ENCODE measurements at places on chromosomes 7 and 10.

DNA sequence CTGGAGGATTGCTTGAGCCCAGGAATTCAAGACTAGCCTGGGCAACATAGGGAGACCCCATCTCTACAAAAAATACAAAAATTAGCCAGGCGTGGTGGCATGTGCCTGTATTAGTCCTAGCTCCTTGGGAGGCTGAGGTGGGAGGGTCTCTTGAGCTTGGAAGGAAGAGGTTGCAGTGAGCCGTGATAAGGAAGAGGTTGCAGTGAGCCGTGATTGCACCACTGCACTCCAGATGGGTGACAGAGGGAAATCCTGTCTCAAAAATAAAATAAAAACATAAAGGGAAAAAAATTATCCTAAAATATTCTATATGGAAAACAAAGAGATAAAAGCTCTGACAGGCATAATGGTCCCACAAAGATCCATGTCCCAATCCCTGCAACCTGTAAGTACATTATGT is 87.9 kb upstream of the KAT6B start:
- DNase-seq, result no peak

GRCh38 chr7:149071182-149071635 is 19.3 kb downstream of the ZNF786 start:
- DNase-seq, result no peak

- no peak for DNase-seq
These were observed 49.8 kb upstream of the FGFR2 start for GRCh38 chr10:121648059-121648458.

DNA sequence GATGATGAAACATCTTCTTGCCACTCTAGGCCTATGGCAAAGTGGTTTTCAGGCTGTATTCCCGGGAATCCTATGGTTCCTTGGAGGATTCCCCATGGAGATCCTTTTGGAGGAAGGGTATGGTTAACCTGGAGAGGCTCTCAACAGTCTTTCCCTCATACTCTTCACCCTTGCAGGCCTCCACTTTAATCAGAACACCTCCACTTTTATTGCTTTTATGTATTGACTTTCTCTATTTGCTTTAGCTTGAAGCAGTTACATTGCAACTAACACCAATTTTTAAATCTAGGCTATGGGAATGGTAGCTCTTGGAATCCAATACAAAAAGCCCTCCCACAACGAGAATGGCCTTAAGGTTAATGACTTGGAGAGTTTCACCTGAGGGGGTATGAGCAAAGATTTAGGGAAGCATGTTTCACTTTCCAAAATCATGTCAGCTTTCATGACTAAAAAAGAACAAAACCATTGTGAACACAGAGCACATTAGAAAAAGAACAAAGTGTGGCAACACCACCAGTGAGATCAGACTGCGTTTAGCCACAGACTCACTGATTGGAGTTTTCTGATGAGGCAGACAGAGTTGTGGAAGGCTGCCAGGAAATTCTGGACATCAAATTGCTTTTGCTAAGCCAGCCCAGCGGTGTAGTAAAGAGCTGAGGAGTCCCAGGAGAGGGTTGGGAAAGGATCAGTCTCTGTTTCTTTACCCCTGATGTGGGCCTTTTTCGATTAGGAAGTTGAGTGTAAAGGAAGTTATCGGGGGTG is 130.4 kb upstream of the BMPER start:
- peak; percentile 37 for DNase-seq

DNA sequence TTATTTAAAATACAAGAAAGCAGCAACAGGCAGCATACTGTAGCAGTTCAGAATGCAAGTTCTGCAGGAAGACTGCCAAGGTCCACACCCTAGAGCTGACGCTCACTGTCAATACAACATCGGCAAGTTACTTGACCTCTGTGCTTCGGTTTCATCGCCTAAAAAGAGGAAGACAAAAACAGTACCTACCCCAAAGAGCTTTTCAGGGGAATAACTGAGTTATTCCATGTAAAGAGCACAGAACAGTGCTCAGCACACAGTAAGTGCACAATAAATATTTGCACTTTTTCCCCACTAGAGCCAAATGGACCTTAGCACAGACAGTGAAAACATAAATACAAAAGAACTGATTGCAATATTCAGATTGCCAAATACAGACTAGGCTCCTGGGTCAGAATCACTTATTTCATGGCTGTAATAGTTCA is 88.6 kb downstream of the USP6NL start:
- no peak for DNase-seq

- DNase-seq, result no peak
These were observed 587 bp upstream of the UNCX start for GRCh38 chr7:1232103-1232466.

DNA sequence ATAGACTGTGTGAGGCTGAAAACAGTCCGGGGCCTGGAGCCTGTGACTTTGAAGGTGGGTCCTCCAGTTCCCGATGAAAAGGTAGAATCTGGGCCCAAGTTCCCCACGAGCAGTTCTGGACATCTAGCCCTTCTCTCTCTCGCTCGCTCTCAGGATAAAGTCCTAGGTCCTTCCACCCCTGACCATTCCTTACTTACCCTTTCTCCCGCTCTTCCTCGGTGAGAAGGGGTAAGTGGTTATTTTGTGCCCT is 713 bp downstream of the IMMP2L start:
- no peak for DNase-seq

DNA sequence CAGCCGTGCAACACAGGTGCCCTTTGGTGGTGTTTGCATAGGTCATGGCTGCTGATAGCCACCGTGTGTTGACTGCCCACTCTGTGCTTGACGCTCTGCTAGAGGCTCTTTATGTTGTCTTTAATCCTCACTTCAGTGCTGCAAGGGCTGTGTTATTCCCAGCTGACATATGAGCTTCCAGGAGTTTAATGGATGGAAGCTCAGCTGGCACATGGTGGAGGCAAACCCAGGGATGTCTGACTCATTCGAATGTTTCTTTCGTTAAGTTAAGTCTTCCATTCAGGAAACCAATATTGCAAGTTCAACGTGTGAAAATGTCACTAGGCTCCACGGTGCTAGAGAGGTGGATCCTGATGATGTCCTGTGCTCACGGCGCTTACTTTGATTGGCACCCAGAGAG is 378.4 kb downstream of the DPP6 start:
- DNase-seq, result no peak

- DNase-seq, result no peak
These were observed 7.6 kb downstream of the CYCS start for GRCh38 chr7:25117226-25118047.

- DNase-seq, result peak; percentile 63
These were observed 1107.2 kb downstream of the NRG3 start for GRCh38 chr10:82982110-82982608.

GRCh38 chr7:151575410-151575809 is 55.7 kb upstream of the RHEB start:
- DNase-seq, result no peak

DNA sequence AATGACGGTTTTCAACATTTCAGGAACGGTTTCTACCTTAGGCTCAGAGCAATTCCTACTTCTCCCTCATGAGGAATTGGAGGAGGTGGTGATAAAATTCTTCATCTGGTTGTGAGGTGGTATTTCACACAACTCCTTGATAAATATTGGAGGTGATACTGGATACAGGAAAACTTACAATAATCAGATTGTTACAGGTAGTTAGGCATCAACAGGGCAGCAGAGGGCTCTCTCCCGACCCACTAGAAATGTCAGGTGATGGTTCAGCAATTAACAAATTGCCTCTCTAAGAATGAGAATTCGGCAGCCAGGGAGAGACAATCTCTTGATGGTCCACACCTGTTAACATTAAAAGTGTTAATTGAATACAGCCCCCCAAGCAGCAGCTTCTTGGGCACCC is 22.6 kb downstream of the ZNF786 start:
- no peak for DNase-seq

- no peak for DNase-seq
These were observed 467.0 kb downstream of the ADRA2A start for GRCh38 chr10:111543854-111544253.

- DNase-seq, result no peak
These were observed 489.5 kb downstream of the SH2D4B start for GRCh38 chr10:81027223-81027622.

GRCh38 chr10:103067956-103068355 is 125.1 kb downstream of the NT5C2 start:
- no peak for DNase-seq

DNA sequence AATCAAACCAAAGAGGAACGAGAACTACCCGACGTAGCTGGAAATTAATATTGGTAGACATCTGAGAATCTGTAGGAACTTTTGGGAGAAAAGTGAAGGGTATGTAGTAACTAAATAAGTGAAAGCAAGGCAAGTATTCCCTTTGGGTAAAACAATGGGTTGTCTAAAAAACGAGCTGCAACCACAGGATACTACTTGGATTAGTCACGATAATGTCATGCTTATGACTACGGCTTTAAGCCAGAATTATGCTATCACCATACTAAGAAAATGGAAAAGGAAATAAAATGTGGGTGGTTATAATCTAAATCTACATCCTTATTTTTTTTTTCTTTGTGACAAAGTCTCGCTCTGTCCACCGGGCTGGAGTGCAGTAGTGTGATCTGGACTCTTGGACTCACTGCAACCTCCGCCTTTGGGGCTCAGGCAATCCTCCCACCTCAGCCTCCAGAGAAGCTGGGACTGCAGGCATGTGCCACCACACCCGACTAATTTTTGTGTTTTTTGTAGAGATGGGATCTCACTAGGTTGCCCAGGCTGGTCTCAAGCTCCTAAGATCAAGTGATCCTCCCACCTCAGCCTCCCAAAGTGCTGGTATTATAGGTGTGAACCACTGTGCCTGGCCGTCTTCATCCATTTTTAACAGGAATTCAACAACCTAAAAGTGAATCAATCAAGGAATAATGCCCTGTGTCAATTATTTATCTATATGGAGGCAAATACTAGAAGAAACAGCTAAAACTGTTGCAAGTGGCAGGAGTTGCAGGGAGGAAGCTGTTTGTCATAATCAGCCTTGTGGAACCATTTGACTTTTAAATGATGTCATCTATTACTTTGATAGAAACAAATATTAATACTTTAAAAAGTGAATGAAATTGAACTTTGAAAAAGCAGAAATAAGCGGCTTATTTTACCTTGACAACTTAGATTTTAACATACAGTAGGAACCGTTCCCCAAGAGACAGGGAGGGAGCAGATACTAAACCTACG is 189.3 kb downstream of the PRPF18 start:
- no peak for DNase-seq

DNA sequence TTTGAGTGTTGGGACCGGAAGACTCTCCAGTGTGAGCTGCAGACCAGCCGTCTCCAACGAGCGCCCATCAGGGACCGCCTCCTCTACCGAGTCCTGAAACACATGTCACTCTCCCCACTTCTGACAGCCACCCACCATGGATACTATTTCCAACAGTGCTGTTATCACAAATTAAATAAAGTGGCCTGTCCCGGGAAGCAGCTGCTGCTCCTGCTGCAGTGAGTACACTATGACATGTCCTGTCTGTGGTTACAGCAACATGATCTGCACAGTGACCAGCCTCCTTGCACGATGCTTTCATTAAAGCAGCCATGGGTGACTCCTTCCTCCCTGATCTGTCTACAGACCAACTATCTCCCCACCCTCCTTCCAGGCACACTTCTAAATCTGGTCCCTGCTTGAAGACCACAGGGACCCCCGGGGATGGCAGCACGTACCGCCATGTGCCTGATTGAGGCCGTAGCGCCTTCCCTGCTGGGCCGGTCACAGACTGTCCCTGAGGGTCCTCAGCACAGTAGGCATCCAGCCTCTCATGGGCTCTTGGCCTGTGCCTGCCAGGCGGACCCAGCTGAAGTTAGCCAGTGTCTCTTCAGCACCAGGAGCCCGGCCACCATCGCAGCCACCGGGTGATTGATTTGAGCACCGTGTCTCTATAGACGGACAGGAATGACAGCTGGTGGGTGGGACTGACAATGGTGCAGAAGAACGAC is 58.8 kb downstream of the TCERG1L start:
- no peak for DNase-seq

- DNase-seq, result no peak
These were observed 5.0 kb downstream of the ALDH18A1 start for GRCh38 chr10:95651346-95652060.

DNA sequence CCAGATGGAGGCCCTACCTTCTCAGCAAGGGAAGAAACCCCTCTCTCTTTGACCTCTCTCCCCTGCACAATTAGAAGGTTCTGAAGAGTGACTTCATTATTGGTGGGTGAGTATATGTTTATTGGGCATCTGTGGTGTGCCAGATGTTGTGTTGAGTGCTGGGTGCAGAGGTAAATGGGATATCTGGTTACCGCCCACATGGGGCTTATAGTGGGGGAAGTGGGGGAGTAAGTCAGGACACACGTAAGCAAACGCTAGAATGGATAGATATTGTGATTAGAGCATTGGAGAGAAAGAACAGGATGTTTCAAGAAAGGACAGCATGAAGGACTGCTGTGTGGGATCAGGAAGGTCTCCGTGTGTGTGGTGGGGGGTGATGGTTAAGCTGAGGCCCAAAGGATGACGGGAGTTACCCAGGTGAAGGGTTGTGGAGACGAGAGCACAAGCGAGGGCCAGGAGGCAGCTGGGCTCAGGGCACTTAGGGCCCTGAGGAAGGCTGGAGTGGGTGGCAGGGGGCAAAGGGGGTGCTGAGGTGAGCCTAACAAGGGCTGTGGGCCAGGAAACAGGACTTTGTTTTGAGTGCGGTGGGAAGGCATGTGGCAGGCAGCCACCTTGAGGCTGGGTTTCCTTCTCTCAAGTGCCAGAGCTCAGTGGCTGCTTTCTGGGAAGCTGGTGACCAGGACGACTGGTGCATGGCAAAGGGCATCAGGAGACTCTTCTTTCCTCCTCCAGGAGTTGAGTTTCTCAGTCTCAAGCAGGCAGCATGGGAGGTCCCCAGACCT is 299.9 kb downstream of the RPS24 start:
- peak; percentile 22 for DNase-seq

GRCh38 chr7:106021151-106022067 is 58.3 kb downstream of the CDHR3 start:
- DNase-seq, result peak; percentile 72

GRCh38 chr7:88169717-88170320 is 50.0 kb downstream of the SRI start:
- DNase-seq, result no peak

GRCh38 chr7:27064661-27065060 is 31.1 kb downstream of the HOXA1 start:
- no peak for DNase-seq

DNA sequence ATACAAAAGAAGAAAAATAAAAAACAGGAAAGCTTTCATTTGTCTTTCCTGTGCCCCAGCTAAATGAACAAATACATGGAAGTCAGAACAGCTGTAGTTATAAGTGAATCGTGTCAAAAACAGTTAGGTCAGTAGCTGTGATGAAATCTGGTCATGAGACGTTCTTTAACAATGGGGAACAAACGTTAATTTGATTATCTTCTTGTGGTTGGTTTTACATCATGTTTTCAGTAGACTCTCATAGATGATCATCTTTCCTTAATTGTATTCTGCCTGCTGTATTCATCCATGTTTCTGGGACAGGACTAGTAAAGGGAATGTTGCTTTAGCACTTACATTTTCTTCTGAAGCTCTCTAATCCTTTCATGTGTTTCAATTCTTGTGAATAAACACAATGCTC is 97.0 kb downstream of the PCLO start:
- no peak for DNase-seq

GRCh38 chr10:51653025-51653424 is 46.4 kb downstream of the CSTF2T start:
- DNase-seq, result no peak

Data from islet precursor cell (in vitro differentiated cells).